ENCODE measurements at places on chromosomes 1 and 21. TPM values are rescaled to one million over a fixed set of nuclear protein-coding genes. Genes with fewer than 3 reads are reported as not detected.

The TBX15 gene
- 2.9 TPM for total RNA-seq

DNA sequence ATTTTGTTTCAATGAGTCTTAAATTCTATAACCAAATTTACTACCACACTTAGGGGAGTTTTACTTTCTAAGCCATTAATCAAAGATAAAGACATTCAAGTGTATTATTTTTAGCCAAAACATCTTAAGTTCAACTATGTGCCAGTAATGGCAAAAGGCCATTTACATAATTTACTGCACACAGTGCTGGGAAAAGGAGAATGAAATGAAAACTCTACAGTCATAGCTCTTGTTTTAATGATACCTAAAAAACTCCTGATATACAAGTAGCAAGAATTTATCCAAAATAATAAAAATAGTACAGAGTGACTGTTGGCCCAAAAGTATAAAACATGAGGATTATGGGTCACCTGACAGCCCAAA lies 42.4 kb upstream of the C1orf198 start:
- DNase-seq, result no peak

The GSTM5 gene
- not detected for total RNA-seq

GRCh38 chr1:54764922-54765561 lies 719 bp upstream of the PARS2 start:
- DNase-seq, result no peak

The SPRR5 gene
- total RNA-seq, result not detected

DNA sequence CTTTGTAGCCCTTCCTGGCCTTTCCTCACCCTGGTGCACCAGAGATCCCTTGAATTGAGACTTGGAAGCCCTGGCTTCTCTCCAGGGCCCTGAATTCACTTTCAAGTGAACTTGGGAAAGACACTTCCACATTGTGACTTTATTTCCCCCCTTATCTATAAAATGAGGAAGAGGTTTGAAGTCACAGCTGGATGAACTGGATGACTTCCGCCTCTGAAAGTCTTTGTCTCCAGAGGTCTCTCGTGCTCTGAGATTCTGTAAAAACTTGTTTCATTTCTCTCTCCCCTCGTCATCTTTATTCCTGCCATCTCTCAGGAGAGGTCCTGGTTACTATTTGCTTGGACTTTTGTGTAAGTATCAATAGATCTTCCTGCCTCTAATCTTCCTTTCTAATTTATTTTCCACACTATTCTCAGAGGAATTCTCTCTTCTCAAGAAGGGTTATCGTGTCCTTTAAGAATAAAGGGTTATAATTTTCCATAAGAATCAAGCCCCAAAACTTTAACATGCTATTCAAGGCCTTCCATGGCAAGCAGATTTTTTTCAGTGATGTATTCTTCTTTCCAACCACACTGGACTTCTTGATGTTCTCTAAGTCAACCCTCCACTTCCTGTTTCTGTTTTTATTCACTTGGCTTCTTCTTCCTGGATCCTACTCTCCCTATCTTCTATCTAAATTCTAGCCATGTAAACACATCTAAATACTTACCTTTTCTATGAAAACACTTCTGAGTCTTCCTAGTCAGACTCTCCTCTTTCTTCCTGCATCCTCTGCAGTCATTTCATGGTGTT lies 6.5 kb upstream of the RPTN start:
- DNase-seq, result no peak

GRCh38 chr1:67764633-67765032 lies 68.6 kb downstream of the GNG12 start:
- DNase-seq, result no peak

The DNASE2B gene
- total RNA-seq, result not detected

DNA sequence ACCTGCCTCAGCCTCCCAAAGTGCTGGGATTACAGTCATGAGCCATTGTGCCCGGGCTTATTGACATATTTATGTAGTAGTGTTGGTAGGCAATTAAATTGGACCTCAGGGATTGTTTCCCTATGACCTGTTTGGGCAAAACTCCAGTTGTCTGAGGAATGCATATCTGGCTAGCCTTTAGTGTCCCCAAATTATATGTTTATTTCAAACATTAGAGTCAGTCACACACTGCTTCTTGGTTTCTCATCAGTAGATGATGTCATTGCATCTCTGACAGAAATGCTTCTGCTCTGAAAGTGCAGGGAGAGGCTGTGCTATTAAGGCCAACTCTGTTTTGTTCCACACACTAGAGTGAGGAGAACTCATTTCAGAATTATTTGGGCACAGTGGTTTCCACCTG lies 12.5 kb downstream of the PIP5K1A start:
- peak; percentile 94 for DNase-seq

The OR10J1 gene
- total RNA-seq, result not detected

The FALEC gene
- total RNA-seq, result not detected

- DNase-seq, result peak; percentile 57
Measured at GRCh38 chr1:218658269-218658668, 313.1 kb downstream of the TGFB2 start.

DNA sequence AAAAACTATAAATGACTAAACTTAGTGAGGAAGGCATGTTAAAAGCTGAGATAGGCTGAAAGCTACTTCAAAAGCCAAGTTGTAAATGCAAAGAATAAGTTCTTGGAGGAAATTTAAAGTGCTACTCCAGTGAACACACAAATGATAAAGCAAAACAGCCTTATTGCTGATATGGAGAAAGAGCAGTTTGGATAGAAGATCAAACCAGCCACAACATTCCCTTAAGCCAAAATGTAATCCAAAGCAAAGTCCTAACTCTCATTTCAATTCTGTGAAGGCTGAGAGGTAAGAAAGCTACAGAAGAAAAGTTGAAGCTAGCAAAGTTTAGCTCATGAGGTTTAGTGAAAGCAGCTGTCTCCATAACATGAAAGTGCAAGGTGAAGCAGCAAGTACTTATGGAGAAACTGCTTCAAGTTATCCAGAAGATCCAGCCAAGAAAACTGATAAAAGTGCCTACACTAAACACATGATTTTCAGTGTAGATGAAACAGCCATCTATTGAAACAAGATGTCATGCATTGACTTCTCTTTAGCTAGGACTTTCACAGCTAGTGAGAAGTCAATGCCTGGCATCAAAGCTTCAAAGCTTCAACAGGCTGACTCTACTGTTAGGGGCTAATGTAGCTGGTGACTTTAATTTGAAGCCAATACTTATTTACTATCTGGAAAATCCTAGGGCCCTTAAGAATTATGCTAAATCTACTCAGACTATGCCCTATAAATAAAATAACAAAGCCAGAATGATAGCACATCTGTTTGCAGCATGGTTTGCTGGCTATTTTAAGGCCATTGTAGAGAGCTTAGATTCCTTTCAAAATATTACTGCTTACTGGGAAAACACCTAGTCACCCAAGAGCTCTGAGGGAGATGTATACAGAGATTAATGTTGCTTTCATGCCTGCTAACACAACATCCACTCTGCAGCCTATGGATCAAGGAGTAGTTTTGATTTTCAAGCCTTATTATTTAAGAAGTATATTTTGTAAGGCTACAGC lies 188.6 kb downstream of the EIF4G3 start:
- DNase-seq, result no peak

- no peak for DNase-seq
Measured at GRCh38 chr1:172416496-172417035, 3.9 kb upstream of the C1orf105 start.

DNA sequence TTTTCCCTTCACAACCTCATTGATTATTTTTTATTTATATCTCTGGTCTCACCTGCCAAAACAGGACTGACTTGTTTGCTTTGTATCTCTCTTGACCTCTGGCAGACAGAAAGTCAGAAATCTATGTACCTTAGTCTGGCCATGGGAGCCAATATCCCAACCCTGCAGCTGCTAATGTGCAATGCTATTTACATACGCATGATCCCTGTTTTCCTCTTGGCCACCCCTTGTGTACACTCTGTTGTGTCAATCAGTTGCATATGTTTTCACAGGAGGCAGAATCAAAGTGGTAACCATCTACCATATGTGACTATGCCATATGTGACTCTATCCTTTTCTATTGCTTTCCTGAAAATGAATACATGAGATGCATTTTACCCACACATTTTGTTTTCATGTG lies 688.8 kb downstream of the PLA2G4A start:
- no peak for DNase-seq

- no peak for DNase-seq
Measured at GRCh38 chr1:176670853-176671252, 207.9 kb downstream of the PAPPA2 start.

DNA sequence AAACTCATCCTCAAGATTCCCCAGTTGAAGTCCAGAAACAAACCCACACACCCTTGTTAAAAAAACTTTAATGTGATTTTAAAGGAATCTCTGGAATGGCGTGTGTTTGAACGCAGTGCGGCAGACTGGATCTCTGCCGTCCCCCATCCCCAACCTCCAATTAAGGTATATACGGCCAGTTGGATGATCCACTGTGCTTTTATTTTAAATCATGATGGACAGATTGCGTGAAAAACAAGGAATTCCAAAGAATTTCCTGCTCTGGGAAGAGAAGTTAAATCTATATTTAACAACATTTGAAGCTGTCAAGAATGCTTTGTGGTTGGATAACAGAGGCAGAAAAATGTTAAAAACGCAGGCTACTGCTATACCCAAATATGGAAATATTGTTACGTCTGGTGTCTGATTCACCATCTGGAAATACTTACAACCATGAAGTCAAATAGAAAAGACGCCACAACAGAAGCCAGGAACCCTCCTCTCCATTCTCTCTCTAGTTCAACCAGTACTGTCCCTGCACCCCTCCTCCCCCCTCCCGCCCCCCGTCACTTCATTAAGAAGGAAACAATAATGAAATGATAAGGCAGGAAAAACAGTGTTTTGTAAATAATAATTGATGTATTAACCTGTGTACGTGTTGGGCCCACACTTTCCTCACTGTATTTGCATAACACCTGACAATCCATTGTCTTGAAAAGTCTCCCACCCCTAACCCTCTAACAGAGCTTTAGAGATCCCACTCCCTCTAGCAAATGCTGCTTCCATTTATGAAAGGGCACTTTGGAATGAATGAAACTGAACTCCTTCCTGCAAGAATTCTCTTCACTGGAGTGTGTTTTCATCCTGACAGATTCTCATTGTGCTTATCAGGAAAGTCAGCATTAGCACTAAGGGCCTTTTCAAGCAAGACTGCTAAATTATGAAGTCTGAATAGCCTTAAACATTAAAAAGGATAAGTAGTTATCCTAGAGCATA lies 2.0 kb upstream of the CCN1 start:
- DNase-seq, result peak; percentile 97

DNA sequence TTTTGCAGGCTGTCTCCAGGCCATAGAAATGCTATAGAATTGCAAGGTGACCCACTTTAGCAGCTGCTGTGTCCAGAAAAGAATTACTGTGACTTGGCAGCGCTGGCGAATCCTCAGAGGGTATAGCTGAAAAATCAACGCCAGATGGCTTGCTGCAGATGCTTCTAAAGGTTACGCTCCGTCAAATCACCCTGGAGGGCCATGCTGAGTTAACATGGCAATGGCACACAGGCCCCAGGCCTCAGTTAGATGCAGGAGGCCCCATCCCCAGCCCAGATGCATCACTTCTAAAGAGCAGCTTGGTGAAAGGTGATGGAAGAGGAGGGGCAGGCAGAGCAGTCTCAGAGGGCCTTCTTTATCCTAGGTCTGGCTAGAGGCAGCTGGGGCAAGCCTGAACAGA lies 18.0 kb downstream of the KIAA1614 start:
- DNase-seq, result no peak

- peak; percentile 47 for DNase-seq
Measured at GRCh38 chr1:236421022-236421421, 26.9 kb downstream of the EDARADD start.

The TFF3 gene
- total RNA-seq, result not detected

GRCh38 chr1:168430321-168430720 lies 113.5 kb downstream of the XCL2 start:
- DNase-seq, result no peak

DNA sequence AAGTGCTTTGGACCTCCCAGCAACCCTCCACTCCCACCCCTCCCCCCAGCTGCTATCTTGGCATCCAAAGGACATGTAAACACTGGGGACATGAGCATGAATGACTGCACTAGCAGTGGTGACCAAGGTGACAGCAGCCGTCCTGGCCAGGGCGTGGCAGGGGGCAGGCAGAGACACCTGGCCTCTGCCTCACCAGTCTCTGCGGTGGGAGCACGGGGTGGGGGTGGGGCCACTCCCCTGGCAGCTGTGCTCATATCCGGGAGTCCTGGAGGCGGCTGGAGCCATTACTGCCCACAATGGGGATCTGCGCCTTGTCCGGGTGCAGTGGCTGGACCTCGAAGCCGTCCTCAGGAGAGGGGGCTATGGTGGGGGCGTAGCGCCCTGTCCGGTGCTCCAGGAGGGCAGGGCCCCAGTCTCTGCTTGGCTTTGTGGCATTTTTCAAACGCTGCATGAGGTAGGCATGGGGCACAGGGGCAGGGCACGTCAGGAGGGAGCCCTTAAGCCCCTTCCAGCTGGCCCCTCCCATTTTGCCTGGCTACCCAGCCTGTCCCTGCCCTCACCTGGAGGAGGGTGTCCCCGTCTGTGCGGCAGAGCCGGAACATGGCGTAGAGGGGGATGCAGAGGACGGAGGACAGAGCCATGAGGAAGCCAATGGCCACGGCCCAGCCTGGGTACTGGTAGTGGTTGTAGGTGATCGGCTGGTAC lies 6.0 kb downstream of the CCDC24 start:
- DNase-seq, result no peak

DNA sequence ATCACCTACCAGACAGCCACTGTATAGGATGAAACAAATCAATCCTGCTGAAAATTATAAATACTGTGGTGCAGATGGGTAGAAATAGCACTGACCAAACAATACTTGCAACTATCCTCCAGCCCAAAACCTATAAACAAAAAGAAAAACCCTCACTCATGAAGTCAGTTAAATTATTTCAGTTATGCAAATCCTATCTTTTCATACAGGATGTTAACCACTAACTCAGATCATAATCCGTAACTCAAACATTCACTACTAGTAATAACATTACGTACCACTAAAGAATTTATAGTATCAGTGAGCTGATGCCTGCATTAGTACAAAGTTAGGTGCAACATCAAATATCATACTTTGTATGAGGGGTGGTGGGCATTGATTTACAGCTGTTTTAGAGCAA lies 2.6 kb downstream of the NDC1 start:
- DNase-seq, result peak; percentile 38

DNA sequence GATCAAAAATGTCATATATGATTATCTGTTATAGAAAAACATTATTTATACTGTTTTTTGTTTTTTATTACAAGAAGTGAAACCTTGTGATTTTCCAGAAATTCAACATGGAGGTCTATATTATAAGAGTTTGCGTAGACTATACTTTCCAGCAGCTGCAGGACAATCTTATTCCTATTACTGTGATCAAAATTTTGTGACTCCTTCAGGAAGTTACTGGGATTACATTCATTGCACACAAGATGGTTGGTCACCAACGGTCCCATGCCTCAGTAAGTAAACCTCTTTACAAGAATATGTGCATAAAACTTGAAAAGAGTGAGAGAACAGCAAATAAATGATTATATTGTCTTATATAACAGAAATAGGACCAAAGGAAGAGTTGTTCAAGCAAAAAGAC lies 14.5 kb downstream of the CFHR4 start:
- no peak for DNase-seq

DNA sequence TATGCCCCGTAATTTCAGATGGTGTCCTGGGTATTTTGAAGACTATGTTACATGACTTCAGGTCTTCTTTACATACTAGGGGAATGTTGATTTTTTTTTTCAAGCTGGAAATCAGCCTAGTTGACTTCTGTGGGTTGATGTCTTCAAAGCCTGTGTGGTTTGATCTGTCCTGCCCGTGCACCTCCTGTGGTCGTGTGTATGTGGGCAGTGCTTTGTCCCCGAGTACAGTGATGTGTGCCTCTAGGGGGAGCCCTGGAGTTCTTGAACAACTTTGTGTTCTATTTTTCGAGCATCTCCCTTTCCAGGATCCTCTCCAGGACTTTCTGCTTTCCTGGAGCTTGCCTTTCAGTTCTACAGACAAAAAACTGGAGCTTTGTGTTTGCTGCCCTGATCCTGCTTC lies 28.9 kb downstream of the OBSCN start:
- DNase-seq, result peak; percentile 46

- DNase-seq, result no peak
Measured at GRCh38 chr1:76763738-76764137, 103.5 kb upstream of the ST6GALNAC5 start.
